Muscle of arm (tissue), 14 donors: ENCODE measurements at places on chromosomes 7 and 10. TPM values are rescaled to one million over a fixed set of nuclear protein-coding genes. Genes with fewer than 3 reads are reported as not detected.
A peak's percentile ranks its signal among the peaks of the same experiment; 100 is the strongest.

WDR11 gene
- 32.6 TPM for polyA plus RNA-seq

- no peak for DNase-seq
Measured at GRCh38 chr10:64033711-64034110, 512.5 kb downstream of the REEP3 start.

GRCh38 chr7:146503844-146504243 lies 387.2 kb downstream of the CNTNAP2 start:
- no peak for DNase-seq

GRID2IP gene
- polyA plus RNA-seq, result 0.12 TPM

CNTNAP2 gene
- 14.6 TPM for polyA plus RNA-seq

GRCh38 chr7:91866599-91867148 lies 13.8 kb downstream of the MTERF1 start:
- DNase-seq, result no peak

OR2A12 gene
- polyA plus RNA-seq, result not detected

DNA sequence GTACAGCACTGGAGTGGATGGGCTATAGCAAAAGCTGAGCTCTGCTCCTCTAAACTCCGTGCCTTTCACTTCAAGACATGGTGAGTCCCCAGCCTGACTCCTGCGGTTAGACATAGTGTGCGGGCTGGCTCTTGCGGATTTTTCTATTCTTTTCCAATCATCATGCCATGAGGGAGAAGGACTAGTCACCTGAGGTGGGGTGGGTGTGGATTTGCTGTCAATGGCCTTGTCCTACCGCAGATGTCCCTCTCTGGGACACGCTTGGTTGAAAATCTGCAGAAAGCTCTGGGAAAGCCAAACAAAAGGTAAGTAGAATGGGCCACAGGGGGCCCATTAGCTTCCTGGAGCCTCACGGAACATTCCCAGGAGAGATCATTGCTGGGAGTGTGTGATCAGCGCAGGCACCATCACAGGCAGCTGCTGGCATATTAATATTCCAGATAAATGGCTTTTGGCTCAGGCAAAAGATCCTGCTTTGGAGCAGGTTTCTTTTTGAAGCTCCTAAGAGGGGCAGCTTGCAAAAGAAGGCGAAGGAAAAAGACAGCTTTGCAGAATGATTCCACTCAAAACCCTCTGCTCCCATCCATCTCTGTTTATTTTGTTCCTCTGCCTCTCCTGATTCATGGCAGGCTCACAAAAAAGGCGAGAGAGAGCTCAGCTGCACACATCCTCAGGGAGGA lies 509.0 kb upstream of the ZMIZ1 start:
- peak; percentile 55 for DNase-seq

- peak; percentile 73 for DNase-seq
Measured at GRCh38 chr10:126062131-126063032, 166.0 kb downstream of the FANK1 start.

GRCh38 chr7:132009778-132010177 lies 453.4 kb upstream of the PODXL start:
- DNase-seq, result no peak

DNA sequence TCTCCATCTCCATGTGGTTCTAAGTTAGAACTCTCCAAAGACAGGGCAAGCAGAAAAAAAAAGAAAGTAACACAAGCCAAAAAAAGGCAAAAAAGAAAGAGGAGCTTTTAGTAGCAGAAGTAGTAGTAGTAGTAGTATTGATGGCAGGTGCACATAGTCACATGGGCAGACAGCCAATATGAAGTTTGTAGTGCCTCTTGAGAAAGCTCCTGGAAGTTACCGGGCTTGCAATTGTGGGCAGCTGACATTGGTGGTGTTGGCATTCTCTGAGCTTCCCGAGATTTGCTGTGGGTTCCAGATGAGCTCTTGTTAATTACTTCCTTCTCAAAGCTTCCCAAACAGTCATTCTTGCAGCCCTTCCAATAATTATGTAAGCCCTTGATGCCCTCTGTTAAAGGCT lies 1128.5 kb downstream of the TYW1 start:
- DNase-seq, result no peak

- no peak for DNase-seq
Measured at GRCh38 chr7:114598946-114599345, 184.3 kb downstream of the FOXP2 start.

SHTN1 gene
- 5.5 TPM for polyA plus RNA-seq

DNA sequence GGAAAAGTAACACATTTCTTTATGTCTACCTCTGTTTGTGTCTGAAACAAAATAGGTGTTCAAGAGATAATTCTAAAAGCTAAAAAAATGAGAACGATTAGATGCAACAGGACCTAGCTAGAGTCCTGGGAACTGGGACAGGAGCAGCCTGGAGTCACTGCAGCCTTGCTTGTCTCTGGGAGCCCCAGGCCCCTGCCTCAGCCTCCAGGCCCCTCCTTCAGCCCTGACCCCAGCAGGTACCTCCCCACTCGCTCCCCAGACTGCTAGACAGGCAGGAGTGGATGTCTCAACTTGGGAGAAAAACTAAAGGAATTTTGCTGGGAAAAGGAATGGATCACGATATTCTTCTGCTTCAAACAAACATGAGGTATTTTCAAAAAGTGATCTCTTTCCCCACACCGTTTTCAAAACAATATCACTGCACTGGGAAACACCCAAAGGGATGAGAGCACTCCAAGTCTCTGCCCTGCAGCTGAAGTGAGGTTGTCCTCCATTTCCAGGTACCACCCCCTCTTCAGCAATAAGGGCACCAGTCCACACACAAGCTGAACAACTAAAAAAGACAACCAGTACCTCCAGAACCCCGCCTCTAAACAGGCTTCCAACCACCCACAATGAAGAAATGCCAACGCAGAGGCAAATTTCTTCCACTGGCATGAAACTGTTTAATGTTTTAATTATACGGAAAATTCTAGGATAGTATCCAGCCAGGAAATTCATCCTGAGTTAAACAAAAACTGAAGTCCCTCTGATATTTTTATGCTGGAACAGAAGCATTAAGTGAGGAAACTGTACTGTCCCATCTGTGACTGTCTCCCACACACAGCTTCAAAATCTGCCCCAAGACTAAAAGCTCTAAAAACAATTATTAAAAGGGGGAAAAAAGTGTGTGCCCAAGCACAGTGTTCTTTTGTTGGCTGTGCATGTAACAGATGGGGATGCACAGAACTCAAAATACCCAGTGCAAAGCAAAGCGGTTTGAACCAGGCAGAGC lies 47.2 kb downstream of the XPNPEP1 start:
- no peak for DNase-seq

DNA sequence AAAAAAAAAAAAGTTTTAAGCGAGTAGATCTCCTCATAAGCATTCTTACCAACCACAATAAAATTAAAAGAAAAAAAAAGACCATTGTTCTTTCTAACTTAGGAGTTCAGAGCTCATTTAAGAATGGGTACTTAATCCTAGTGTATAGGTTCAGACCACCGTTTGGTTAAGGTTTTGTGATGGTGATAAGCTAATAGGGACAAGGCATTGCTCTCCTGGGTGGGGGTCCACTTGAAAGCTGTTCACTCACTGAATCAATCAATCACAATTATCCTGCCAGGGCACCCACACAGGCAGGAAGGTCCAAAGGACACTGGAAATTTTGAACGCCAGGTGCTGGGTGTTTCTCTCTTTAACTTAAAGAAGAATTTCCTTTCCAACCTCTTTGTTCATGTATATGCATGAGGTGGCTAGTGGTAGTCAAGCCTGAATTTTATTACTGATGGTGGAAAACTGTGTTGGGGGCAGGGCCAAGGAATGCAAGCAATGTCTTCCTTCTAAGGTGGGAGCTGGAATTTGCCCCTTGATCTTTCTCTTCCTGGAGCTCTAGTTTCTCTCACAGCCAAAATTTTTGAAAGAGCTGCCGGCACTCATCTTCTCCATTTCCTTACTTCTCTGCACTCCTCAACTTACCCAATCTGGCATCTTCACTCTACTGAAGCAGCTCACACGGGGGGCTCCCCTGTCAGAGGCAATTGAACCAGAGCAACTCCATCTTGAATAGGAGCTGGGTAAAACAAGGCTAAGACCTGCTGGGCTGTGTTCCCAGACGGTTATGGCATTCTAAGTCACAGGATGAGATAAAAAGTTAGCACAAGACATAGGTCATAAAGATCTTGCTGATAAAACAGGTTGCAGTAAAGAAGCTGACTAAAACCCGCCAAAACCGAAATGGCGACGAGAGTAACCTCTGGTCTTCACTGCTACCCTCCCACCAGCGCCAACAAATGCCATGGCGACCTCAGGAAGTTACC lies 7.5 kb upstream of the FAM131B start:
- DNase-seq, result no peak

DNA sequence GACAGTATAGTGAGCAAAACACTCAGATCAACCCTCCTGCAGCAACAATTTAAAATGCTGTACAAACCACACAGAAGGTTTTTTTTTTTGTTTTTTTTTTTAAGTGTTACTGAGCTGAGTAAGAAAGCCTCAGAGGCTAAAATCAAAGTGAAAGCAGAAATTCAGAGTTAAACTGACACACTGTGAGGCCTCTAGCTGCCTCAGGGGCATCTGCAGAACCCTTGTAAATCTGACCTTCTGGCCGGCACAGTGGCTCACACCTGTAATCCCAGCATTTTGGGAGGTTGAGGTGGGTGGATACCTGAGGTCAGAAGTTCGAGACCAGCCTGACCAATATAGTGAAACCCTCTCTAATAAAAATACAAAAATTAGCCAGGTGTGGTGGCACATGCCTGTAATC lies 7.4 kb upstream of the GNA12 start:
- DNase-seq, result no peak

GRCh38 chr10:110901954-110902819 lies 16.8 kb downstream of the BBIP1 start:
- no peak for DNase-seq

SLC39A12 gene
- polyA plus RNA-seq, result not detected

- DNase-seq, result no peak
Measured at GRCh38 chr7:36032361-36032818, 120.7 kb upstream of the EEPD1 start.

- DNase-seq, result no peak
Measured at GRCh38 chr7:859359-860030, 16.9 kb upstream of the GET4 start.

GRCh38 chr7:94133460-94133859 lies 129.3 kb upstream of the BET1 start:
- DNase-seq, result no peak

DNA sequence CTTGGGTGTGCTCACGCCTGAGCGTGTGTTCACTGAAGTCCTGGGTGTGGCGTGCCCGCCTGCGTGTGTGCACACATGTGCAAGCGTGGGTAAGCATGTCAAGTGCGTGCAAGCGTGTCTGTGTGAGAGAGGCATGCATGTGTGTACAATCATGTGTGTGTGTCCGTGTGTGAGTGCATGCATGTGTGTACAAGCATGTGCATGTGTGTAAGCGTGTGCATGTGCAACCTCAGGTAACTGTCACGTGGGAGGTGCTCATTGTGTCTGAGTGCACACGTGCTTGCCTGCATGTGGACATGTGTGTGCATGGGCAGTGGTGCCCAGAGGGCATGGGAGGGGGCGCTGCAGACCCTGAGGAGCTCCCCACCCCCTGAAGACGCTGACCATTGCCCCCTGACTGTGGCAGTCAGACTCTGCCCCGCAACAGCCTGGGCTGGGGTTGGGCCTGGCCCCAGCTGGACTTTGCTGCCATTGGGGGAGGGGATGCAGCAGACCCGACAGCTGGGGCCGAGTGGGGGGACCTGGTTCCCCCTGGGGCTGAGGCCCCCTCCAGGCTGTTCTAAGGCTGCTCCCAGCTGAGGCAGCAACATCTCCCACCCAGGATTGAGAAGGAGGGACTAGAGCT lies 88.1 kb downstream of the UNCX start:
- no peak for DNase-seq

IL2RA gene
- polyA plus RNA-seq, result not detected

UPK3B gene
- polyA plus RNA-seq, result 30.0 TPM

FAM237B gene
- not detected for polyA plus RNA-seq

OPN4 gene
- polyA plus RNA-seq, result 2.4 TPM

DNA sequence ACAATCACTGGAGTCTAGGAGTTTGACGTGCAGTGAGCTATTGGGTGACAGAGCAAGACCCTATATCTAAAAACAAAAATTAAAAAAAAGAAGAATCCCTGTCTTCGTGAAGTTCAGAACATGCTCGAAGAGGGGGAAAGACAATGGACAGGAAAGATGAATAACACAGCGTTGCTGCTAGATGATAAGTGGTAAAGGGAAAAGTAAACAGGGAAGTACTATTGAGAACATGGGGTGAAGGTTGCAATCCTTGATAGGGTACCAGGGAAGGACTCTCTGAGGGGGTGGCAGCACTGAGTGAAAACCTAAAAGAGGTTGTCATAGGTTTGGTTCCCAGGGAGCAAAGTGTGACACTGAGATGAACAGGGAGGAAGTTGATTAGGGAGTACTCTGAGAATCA lies 2.8 kb upstream of the ABRAXAS2 start:
- DNase-seq, result no peak

DNA sequence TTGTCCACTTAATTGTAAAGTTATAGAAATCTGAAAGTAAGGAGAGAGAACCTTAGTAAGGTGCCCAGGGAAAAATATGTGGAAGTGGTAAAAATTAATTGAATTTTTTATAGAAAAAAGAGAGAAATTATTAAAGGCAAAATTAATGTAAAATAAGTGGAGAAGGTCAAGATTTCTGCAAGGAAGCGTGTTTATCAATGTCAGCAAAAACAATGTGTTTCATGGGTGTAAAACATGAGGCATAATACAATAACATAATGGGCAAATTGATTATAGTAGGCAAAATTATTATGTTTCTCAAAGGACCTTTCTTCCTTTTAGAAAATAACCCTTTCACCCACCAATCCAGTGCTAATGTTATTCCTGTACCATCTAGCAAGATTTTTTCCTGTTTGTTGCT lies 1520.1 kb downstream of the REEP3 start:
- no peak for DNase-seq

TCTN3 gene
- not detected for polyA plus RNA-seq

KCNMA1 gene
- 16.1 TPM for polyA plus RNA-seq

GRCh38 chr7:20330928-20331909 lies 519 bp downstream of the ITGB8 start:
- DNase-seq, result peak; percentile 63

DNA sequence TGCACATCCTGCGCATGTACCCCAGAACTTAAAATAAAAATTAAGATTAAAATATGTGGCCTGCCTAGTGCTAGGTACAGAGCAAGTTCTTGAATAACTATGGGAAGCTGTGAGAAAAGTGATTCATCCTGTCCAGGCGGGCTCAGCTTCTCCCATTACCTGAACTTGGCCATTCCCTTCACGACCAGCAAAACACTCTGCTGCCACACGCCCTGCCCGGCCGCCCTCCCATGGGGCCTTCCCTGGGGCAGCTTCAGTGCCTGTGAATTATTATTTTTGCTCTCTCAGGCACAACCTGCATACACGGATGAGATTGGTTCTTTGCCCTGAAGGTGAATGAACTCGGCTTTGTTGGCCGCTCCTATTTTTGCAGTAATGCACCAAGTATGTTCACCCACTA lies 209.2 kb upstream of the SHH start:
- no peak for DNase-seq

GRCh38 chr7:71472962-71473361 lies 341.0 kb downstream of the GALNT17 start:
- no peak for DNase-seq

- no peak for DNase-seq
Measured at GRCh38 chr10:113449006-113449695, 103.7 kb upstream of the HABP2 start.

GRCh38 chr10:11036424-11037011 lies 18.8 kb downstream of the CELF2 start:
- no peak for DNase-seq

- DNase-seq, result no peak
Measured at GRCh38 chr7:5559576-5560240, 136.1 kb upstream of the TNRC18 start.

- DNase-seq, result no peak
Measured at GRCh38 chr10:100656454-100656853, 88.9 kb upstream of the PAX2 start.
